Activated CD8-positive, alpha-beta T cell treated with anti-CD3 and anti-CD28 coated beads for 36 hours (primary cell): ENCODE measurements at places on chromosomes 4 and X. TPM values are rescaled to one million over a fixed set of nuclear protein-coding genes. Genes with fewer than 3 reads are reported as not detected.

GRCh38 chr4:158814636-158815330 is 46.0 kb downstream of the FNIP2 start:
- H3K4me1 ChIP-seq = peaks cover 50% of the 10 kb centered on the region
- no peaks in the 10 kb centered on the region for H3K27me3 ChIP-seq
- DNase-seq = no peak

- H3K27ac ChIP-seq = no peak overlapping the region
- H3K4me3 ChIP-seq = no peak overlapping the region
- H3K4me1 ChIP-seq = no peaks in the 10 kb centered on the region
- no peaks in the 10 kb centered on the region for H3K36me3 ChIP-seq
- H3K27me3 ChIP-seq = no peaks in the 10 kb centered on the region
- DNase-seq = no peak
Measured at GRCh38 chr4:28639747-28640146, 1779.1 kb downstream of the STIM2 start.

GRCh38 chr4:10459305-10459704 is 2.1 kb upstream of the ZNF518B start:
- H3K27ac ChIP-seq = no peak overlapping the region
- H3K4me1 ChIP-seq = peaks cover 43% of the 10 kb centered on the region
- H3K4me3 ChIP-seq = no peak overlapping the region
- H3K36me3 ChIP-seq = peaks cover 15% of the 10 kb centered on the region
- no peak for DNase-seq

DNA sequence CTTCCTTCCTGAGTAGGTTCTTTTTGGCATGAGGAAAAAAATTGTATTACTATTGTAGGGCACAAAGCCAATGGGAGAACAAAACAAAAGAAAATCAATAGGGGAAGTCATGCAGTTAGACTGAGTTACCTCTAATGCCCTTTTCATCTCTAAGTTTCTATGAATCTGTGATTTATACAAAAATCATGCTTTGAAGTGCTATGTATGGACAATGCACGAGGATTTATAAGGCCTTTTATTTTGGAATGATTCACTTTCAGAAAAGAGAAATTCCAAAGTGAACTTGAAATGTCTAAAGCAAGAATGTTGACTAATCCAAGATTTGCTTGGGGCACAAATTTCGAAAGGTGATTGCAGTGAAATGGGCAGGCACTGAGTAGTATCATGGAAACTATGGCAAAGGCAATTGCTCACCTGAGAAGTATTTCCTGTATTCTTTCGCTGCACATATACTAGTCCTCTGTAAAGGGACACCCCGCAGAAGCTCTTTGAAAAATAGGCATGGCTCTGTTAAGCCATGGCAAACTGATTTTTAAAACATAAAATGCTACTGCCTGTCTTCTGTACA is 52.8 kb downstream of the ADGRG4 start:
- DNase-seq = no peak
- no peaks in the 10 kb centered on the region for H3K4me1 ChIP-seq
- peaks cover 4% of the 10 kb centered on the region for H3K27me3 ChIP-seq
- H3K36me3 ChIP-seq = no peaks in the 10 kb centered on the region

GRCh38 chr4:109298279-109299010 is 4.0 kb downstream of the COL25A1 start:
- no peak for DNase-seq
- H3K36me3 ChIP-seq = no peaks in the 10 kb centered on the region
- peaks cover 45% of the 10 kb centered on the region for H3K27me3 ChIP-seq
- peaks cover 11% of the 10 kb centered on the region for H3K4me1 ChIP-seq
- no peak overlapping the region for H3K4me3 ChIP-seq

GRCh38 chr4:139700568-139700967 is 34.9 kb downstream of the MGST2 start:
- H3K4me1 ChIP-seq = no peaks in the 10 kb centered on the region
- H3K27me3 ChIP-seq = no peaks in the 10 kb centered on the region
- no peak overlapping the region for H3K4me3 ChIP-seq
- no peak overlapping the region for H3K27ac ChIP-seq
- no peak for DNase-seq

- no peaks in the 10 kb centered on the region for H3K27me3 ChIP-seq
- no peaks in the 10 kb centered on the region for H3K36me3 ChIP-seq
- H3K4me1 ChIP-seq = no peaks in the 10 kb centered on the region
- H3K4me3 ChIP-seq = no peak overlapping the region
- DNase-seq = no peak
Measured at GRCh38 chr4:62279689-62280088, 1079.6 kb downstream of the ADGRL3 start.

DNA sequence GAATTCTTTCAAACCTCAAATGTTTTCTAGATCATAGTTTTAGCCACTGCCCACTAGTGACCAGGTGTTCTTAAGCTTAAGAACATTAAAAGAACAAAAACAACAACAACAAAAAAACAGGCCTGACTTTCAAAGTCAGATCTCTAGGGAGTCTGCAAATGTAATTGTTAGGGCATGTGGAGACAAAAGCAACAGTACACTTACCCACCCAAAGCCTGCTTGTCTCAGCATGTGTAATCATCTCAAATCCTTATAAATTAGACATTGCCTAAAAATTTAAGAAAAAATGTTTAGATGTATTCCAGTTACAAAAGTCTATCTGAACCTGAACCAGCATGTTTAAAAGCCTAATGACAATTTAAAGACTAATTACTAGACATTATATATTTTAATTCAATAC is 79.9 kb downstream of the SLC7A11 start:
- no peak overlapping the region for H3K4me3 ChIP-seq
- H3K27me3 ChIP-seq = no peaks in the 10 kb centered on the region
- H3K4me1 ChIP-seq = no peaks in the 10 kb centered on the region
- no peak for DNase-seq

CT45A2 gene
- not detected for total RNA-seq

GYPA gene
- not detected for total RNA-seq
